ENCODE measurements at places on chromosomes 16 and 17. TPM values are rescaled to one million over a fixed set of nuclear protein-coding genes. Genes with fewer than 3 reads are reported as not detected.

Gene SLC9A5
- total RNA-seq = 3.0 TPM

Gene BAIAP2
- 14.1 TPM for total RNA-seq

Gene G6PC1
- total RNA-seq = not detected

Gene ENPP7
- not detected for total RNA-seq

Gene TP53TG3
- total RNA-seq = not detected

Gene TEX14
- total RNA-seq = under 0.01 TPM

Measured in epithelial cell of alveolus of lung (primary cell).